ENCODE measurements at places on chromosomes 7 and 10. TPM values are rescaled to one million over a fixed set of nuclear protein-coding genes. Genes with fewer than 3 reads are reported as not detected.

TDRD1 gene
- total RNA-seq: 4.0 TPM

RPA3 gene
- 26.8 TPM for total RNA-seq

TNRC18 gene
- 34.8 TPM for total RNA-seq

STMP1 gene
- 27.4 TPM for total RNA-seq

ZNF488 gene
- total RNA-seq: not detected

AEBP1 gene
- total RNA-seq: 13.6 TPM

CACNB2 gene
- 45.6 TPM for total RNA-seq

EFCAB10 gene
- total RNA-seq: not detected

SPAM1 gene
- not detected for total RNA-seq

PRF1 gene
- total RNA-seq: 4.3 TPM

WDR86 gene
- 0.41 TPM for total RNA-seq

C7orf33 gene
- total RNA-seq: not detected

CREB3L2 gene
- total RNA-seq: 19.3 TPM

ANLN gene
- 3.3 TPM for total RNA-seq

MKI67 gene
- 2.1 TPM for total RNA-seq

KNDC1 gene
- total RNA-seq: not detected

HPSE2 gene
- 0.14 TPM for total RNA-seq

ANXA8 gene
- 1.1 TPM for total RNA-seq

CYP26C1 gene
- 0.05 TPM for total RNA-seq

CTTNBP2 gene
- 1.5 TPM for total RNA-seq

SDK1 gene
- 2.3 TPM for total RNA-seq

TUBAL3 gene
- not detected for total RNA-seq
